Stimulated activated CD4-positive, alpha-beta T cell treated with anti-CD3 and anti-CD28 coated beads, TNF-alpha, amount 100 ng/mL, for 48 hours (primary cell): ENCODE measurements at places on chromosomes 7 and 10.

- DNase-seq: no peak
Measured at GRCh38 chr7:2646680-2647571, 15.1 kb downstream of the TTYH3 start.

DNA sequence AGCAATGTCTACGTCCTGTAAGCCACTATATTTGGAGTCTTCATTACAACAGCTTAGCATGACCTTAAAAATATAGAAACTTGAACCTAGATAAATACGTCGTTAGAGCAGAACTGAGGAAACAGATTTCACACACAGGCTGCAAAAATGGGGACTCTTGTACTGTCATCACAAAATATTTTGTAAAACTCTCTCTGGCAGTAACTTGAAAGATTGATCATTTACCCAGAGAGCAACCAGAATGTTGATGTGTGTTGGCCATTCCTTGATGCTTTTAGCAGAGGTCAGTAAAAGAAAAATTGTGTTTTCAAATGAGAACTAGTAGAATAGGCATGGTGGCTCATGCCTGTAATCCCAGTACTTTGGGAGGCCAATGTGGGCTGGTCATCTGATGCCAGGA is 14.5 kb upstream of the PON1 start:
- DNase-seq: no peak

GRCh38 chr7:1151653-1152425 is 8.2 kb downstream of the ZFAND2A start:
- no peak for DNase-seq

- DNase-seq: no peak
Measured at GRCh38 chr7:98968621-98969020, 90.3 kb downstream of the TRRAP start.

DNA sequence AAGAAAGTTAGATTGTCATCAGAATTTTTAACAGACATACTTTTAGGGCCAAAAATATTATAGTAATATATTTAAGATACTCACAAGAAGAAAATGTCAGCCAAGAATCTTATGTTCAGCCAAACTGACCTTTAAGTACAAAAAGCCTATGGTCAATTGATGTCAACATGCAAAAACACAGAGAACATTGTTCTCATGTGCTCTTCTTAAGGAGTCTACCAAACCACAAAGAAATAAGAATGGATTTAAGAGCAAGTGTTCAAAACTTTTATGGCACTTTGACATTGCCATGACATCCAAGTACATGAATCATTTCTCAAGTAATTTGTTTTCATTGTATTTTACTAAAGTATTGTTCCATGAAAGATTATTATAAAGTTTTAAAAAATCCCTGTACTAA is 180.4 kb downstream of the TMEM26 start:
- no peak for DNase-seq

GRCh38 chr7:117005449-117005848 is 52.1 kb downstream of the ST7 start:
- DNase-seq: no peak

- DNase-seq: no peak
Measured at GRCh38 chr7:32587411-32587948, 92.2 kb downstream of the AVL9 start.

DNA sequence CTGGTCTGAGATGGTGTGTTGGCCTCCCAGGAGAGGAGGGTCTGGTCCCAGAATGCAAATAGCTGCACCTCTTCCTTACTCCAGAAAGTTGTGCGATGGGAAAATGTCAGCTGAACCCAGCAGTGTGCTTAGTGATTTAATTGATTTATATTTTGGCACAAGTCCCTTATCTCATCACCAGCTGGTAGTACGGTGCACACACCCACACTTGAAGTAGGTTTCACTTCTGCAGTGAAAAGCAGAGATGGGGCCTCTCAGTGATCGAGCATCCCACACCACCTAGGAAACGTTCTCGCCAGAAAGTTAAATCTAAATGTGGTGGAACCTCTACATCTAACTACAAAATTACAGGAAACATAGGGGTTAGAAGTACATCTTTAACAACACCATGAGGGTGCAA is 80.4 kb downstream of the UBE3C start:
- DNase-seq: no peak

DNA sequence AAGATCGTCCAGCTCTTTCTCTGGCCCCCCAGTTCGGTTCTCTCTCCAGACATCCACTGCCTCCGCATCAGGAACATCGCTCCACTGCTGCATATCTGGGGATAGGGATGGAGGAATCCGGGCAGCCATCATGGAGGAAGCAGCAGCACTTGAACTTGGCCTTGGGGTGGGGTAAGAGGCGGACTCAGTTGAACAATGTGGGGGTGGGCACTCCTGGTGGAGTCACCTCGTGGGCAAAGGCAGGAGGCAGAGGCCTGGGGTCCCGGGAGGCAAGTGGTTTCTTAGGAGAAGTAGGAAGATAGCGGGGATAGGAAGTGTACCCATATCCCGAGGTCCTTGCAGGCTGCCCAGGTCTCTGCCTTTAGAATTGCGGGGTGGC is 98.3 kb downstream of the CHST15 start:
- DNase-seq: no peak

DNA sequence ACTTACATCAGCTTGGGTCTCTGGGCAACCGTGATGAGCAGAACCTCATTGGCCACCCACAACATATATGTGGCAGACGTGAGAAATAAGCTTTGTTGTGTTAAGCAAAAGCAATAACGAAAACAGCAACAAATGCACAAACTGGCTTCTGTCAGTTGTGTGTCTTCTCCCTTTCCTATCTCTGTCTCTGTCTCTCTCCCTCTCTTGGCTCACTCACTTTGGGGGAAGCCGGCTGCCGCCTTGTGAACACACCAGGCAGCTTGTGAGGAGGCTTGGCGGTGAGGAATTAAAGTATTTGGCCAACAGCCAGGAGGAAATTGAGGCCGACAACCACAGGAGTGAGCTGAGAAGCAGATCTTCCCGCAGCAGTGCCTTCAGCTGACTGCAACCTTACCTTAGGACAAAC is 21.9 kb upstream of the CDCA7L start:
- DNase-seq: no peak

DNA sequence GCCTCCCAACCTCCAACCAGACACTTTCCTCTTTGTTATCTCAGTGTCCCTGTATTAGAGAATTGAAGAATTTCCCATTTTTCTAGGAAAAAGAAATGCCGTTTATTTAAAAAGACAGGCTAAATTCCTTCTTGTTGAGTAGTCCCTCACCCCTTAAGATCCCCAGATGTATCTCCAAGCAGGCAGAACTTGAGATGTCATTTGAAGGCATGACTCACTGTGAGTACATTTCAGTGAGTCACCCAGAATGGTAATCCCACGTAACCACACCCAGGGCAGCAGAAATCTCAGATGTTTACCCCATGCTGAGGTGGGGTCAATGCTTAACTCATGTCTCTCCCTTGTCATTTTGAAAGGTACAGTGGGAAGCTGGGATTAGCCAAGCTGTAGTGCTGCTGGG is 4.4 kb downstream of the ZNF655 start:
- peak; percentile 38 for DNase-seq

DNA sequence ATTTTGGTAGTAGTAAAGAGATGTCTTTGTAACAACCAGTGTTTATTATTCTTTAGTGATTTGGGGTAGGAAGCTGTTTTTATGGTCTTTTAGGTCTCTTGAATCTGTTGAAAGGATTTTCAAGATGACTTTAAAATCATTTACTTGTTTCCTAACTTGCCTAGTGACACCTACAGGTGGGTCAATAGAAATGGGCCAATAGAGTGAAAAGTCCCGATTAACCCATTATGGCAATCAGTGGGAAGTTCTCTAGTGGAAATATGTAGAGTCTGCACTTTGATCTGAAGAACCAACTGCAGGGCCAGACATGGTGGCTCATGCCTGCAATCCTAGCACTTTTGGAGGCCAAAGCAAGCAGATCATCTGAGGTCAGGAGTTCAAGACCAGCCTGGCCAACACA is 374.7 kb upstream of the BMPER start:
- DNase-seq: no peak

- DNase-seq: no peak
Measured at GRCh38 chr10:131911451-131911850, 10.6 kb downstream of the PPP2R2D start.

DNA sequence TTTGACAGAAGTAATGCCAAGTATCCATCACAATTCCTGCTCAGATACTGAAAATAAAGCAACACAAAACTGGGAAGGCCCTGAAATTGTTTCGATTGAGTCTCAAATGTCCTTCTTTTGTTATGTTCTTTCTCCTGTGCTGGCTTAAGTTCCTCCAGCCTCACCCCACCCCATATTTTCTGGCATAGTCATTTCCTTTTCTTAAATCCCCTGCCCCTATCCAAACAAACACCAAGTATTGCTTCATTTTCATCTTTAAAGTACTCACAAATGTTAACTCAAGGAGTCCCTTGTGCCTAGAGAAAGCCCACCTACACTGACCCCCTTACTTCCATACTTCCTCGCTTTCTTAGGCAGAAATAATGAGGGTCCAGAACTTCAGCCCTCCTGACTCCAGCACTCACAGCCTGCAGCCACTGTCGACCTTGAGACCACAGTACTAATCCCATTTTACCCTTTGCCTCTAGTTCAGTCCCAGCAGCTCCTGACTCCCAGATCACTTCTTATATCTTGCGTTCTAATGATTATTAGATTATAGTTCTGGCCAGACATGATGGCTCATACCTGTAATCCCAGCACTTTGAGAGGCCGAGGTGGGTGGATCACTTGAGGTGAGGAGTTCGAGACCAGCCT is 73.2 kb upstream of the ST8SIA6 start:
- DNase-seq: no peak

DNA sequence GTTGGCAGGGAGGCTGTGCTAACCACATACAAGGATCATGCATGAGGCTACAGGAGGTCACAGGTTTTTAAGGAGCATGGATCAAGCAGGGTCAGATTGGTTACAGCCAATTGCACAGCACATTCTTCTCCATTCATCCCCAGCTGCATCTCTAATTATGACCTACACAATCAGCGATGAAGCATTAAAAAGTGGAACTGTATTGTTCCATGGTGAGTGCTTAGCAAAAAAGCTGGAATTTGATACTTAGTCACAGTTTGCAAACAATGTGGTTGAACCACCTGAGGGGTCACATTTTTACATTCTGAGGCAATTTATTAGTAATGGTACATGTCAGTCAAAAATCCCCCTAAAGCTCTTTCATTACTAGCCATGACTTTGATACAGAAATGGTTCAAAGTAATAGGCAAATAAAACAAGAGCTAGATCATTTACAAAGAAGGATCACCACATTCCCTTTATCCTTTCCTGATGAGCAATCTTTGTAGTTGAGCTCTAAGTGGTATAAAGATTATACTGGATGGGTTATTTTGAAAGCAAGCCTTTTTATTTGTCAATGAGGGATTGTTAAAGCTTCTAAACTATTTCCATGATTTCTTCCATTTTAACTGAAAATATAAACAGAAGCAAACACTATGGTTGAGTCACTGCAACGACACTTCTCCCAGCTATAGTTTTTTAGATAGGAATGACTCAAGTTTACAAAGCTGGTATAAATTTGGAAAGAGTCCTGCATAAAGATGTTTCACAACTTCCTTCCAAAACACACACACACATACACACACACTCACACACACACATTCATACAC is 217.8 kb upstream of the SEMA3A start:
- DNase-seq: no peak

GRCh38 chr10:48511066-48511874 is 93.6 kb downstream of the ARHGAP22 start:
- DNase-seq: no peak
